Retinal pigment epithelial cell (primary cell): ENCODE measurements at places on chromosomes 7 and 10.
A peak's percentile ranks its signal among the peaks of the same experiment; 100 is the strongest.

DNA sequence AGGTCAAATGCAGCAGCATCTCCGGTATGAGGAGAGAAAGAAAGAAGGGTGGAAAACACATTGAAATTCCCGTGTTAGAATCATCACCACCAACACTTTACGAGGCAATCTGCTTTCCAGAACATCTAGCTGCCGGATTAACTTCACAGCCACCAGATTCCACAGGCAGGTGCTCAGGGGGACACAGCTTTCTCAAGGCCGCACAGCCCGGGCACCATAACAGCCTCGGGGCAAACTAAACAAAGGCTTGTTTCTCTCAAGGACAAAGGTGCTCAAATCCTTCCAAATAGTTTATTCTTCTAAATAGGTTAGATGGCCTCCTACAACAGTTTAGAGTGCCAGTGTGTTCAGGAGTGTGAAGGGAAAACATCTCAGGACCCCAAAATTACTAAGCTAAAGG, 156.3 kb downstream of the DIP2C start:
- no peak for DNase-seq

- no peak for DNase-seq
These were observed 23.7 kb upstream of the AGR3 start for GRCh38 chr7:16905300-16906044.

DNA sequence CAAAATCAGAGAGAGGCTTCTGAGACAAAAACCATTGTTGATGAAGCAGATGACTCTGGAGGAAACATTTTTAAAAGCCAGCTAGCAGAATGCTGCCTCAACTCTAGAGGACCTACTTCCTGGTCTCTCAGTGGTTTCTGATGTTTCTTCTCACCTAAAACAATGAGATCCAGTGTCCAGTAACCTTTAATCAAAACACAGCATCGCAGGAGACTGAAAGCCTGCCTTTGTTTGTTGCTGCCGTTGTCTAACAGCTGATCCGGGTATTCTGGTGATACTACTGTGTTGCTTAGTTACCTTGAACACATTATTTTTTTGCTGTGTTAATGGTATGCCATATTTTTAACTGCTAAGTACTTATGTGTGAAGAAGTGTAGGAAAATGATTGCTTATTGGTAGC, 70.9 kb downstream of the WIPF3 start:
- DNase-seq = no peak

DNA sequence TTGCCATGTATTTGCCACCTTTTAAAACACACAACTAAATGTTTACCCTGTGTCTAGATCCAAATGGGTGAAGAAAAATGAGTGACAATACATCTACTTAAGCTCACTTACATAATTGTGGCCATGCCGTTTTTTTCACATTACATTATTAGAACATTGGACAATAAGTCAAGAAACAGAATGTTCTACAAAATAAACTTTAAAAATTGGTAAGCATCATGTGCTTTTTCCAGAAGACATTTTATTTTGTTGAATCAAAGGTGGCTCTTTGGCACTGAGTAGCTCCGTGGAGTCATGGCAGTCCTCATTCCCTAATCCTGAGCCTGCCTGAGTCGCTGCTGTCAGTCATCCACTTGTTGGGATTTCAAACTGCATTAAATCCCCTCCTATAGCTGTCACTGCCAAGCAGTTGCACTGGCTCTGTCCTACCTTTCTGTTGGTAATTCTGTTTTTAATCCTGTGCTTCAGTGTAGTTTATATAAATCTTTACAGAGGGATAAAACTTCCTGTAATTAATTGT, 32.3 kb downstream of the CAV1 start:
- DNase-seq = peak; percentile 18

DNA sequence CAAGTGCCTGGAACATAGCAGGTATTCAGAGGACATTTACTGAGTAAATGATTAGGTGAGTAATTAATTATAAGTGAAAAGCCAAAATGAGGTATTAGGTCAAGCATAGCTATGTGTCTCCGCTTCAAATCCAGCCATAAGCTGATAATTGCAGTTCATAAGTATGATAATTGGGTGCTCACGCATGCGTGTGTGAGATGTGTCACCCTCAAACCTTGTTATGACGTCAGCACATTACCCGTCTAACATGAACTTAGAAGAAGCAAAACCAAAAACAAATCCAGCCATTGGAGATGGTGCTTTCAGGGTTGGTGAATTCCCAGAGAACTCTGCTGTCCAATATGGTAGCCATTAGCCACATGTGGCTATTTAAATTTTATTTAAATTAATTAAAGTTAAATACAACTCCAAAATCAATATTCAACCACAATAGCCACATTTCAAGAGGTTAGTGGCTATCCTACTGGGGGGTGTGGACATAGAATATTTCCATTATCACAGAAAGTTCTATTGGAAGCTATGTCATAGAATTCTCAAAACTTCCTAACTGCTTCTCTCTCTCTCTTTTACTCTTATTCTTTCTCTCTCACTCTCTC, at the start of gene CPA5:
CPA5 (plus strand) TSS at position 546 of the 596 bp plus-strand sequence. CDS start 1,670 bp downstream, outside the sequence.
- no peak for DNase-seq

GRCh38 chr10:127854769-127855590, 37.8 kb downstream of the CLRN3 start:
- DNase-seq = no peak

GRCh38 chr7:46764100-46764936, 817.6 kb downstream of the TNS3 start:
- DNase-seq = peak; percentile 97

GRCh38 chr10:50211670-50212069, 39.6 kb downstream of the ASAH2 start:
- DNase-seq = no peak
